ENCODE measurements at places on chromosomes 3 and 15.

DNA sequence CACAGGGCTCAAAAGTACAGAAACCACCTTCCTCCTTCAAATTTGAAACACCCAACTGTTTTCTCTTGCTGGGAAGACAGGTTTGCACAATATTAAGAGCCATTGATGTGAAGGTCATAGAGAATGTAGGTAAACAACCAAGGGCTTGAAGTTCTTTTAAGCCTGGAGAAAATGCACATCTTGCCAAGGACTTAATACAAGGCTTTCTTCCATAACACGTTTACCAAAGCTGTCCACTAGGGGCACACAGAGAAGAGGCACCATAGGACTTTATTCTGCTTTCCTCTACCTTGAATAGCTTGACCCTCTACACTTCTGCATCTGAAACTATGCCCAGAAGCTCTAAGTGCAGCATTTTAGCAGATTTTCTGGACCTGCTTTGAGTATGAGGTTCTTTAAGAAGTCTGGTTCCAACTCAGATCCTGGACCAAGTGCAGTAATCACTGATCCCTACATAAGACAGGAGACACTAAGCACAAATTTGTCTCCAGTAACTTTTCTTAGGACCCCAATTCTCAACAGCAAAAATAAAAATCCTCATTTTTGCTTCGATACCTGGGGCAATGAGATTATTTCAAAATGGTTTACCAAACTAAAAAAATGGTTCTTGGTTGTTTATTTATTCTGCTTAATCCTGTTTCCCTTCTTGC is 138.0 kb downstream of the FBN1 start:
- DNase-seq = peak; percentile 29

- DNase-seq = no peak
These were observed 100.7 kb upstream of the IL12A start for GRCh38 chr3:159887911-159888310.

DNA sequence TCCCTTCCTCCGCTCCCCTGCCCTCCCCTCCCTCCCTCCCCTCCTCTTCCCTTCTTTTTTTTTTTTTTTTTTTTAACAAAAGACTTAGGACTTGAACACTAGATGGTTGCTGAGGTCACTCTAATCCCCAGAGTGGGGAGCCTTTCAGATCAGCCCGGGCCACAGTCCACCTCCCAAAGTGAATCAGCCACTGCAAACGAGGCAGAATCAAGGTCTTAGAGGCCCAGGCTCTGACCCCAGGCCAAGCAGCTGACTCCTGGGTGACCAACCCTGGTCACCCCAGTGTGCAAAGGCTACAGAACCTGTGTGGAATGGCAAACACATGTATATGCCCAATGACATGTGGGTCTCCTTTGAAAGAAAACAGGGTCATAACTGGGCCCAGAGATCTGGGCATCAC is 18.3 kb upstream of the EHD4 start:
- DNase-seq = no peak

GRCh38 chr3:58607816-58608215 is 30.6 kb upstream of the FAM107A start:
- no peak for DNase-seq

DNA sequence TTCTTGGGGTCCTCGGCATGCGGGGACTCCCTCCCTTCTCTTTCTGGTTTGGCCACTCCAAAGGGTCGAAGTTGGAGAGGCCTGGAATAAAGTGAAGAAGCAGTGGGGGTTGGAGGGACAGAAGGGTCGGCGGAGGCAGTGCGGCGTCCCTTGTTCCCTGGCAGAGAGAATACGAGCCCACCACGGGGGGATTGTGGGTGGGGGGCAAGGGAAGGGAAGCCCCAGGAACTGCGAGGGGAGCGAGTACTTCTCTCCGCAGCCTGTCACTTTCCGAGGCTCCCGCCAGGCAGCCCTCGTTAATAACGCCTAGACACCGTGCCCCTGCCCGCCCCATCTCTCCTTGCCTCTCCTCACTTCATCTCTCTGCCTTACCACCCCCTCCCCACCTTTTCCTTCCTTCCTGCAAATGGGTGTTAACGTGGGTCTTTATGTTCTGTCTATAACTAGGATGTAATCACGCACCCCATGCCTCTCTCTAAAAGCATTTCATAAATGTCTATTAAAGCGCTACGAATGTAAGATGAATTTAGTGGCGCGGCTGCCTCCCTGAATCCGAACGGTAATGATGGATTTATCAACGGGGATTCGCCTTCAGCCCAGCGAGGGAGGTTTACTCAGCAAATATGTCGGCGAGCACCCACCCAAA is 13.7 kb downstream of the NR2F2 start:
- no peak for DNase-seq

- no peak for DNase-seq
These were observed 50.5 kb upstream of the FBN1 start for GRCh38 chr15:48695827-48696573.

GRCh38 chr15:94445566-94446160 is 214.3 kb downstream of the MCTP2 start:
- no peak for DNase-seq

- DNase-seq = no peak
These were observed 65.5 kb downstream of the THBS1 start for GRCh38 chr15:39646425-39646824.

DNA sequence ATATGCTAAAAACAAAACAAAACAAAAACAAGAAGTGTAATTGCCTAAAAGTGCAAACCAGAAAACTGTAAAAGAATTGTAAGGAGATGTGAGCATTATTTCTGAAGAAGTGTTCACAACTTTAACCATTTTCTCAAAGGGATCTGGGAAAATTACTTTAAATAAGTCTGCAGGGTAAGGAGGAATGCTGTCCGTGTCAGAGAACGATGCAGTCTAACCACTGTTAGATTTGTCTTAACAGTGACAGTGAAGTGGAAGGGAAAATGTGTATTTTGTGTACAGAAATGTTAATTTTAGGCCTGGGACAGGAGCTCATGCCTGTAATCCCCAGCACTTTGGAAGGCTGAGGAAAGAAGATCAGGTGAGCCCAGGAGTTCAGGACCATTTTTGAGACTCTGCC is 95.7 kb downstream of the DLG1 start:
- DNase-seq = no peak

Data from NCI-H1694 treated with DMSO at 0.1 percent for 48 hours (cell line).